ENCODE measurements at places on chromosomes 2 and 18. TPM values are rescaled to one million over a fixed set of nuclear protein-coding genes. Genes with fewer than 3 reads are reported as not detected.

The POMC gene
- 0.59 TPM for total RNA-seq

The SRD5A2 gene
- total RNA-seq = not detected

The ATP5MC3 gene
- 87.2 TPM for total RNA-seq

The CBLN2 gene
- not detected for total RNA-seq

The TWIST2 gene
- total RNA-seq = 9.4 TPM

The TNFAIP6 gene
- total RNA-seq = 43.1 TPM

GRCh38 chr2:173524256-173524955 is 169.7 kb downstream of the CDCA7 start:
- DNase-seq = no peak

DNA sequence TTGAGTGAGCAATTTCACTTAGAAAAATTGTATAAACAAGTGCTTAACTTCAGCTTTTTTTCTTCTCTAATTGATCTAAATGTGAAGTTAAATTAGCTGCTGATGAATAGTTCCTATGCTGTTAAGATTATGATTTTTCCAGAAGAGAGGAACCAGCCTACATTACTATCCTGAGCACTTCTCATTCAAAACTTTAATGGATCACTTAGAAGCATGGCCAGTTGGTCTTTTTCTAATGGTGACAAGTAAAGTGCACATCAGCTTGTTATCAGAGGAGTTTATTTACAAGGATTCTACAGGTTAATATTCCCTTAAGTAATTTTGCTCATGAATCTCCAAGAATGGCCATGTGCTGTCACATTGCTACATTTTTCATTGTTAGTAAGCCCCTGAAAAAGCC is 37.1 kb downstream of the DCC start:
- DNase-seq = no peak

- DNase-seq = no peak
These were observed 285.9 kb downstream of the CTNNA2 start for GRCh38 chr2:79798776-79799175.

DNA sequence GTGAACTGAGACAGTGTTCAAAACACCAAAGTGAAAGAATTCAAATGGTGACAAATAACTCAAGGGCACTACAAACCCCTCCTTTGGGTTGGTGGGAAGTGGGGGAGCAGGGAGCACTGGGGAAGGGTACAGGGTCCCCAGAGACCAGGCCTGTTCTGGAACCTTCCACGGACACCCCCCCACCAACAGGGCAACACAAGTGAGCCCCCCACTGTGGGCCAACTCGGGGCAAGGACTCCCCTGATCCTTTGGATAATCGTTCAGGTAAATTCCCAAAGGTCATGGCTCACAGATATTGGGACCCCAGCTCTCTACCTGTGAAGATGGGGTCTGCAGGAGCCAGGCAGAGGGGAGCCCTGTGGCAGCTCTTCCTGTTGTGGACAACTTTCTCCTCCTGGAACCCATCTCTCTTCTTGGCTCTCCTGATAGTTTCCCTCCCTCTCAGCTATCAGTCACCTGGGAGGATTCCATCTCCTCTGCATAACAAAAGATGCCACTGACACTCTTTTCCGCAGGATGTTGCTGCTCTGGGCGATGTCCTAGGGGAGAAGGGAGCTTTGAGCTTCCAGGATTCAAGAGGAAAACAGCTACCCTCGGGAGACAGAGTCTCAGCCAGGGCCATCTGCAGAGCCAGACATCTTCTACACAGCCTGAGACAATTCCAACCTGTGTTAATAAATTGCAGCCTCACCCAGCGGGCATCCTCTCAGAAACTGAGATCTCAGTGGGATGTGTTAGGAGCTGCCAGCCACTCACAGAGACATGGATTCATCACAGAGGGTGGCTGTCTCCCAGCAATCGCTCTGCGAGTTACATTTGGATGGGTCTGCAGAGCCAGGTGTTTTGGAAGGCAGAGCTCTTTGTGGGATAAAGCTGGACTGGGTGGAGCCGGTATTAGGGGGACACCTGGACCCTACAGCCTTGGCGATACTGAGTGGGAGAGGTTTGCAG is 35.4 kb downstream of the MBP start:
- no peak for DNase-seq

DNA sequence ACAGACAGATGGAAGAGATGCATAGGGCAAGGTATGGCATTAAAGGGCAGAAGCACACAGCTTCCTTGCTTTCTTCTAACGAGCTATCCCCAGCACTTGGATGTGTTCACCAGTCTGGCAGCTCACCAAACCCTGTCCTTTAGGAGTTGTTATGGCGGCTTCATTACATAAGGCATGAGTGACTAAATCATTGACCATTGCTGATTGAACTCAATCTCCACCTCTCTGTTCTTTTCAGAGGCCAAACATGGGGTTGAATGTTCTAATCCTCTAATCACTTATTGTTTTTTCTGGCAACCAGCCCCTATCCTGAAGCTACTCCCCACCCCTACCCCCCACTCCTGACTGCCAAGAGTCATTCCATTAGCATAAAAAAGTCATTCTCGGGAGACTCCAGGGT is 301.8 kb downstream of the XIRP2 start:
- DNase-seq = peak; percentile 32

DNA sequence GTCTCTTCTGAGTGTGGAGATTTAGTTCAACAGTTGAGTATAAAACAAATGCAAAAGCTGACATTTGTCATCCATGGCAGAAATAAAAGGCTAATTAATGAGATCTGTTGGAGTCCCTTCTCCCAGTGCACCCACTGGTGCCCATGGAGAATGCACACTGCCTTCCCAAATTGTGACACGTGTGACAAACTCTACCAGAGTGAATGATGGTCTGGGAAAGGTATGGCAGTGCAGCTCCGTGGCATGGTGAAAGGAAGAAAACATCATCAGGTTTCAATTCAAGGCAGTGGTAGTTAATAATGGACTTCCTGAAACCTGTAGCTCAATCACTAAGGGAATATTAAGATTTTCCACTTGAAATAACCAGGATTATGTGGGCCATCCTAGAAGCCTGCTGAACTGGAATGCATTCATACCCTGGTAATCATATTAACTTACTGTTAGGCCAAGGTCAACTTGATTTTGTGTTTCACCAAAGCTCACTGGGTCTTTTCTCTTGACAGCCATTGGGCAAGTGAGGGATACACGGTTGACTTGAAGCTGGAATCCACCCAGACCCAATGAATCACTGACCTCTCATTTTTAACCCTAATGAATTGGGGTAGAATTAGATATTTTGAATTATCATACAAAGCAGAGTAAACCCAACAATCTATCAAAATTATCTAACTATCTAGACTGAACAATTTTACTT is 167.6 kb downstream of the AFF3 start:
- no peak for DNase-seq

GRCh38 chr2:30655211-30655610 is 152.0 kb downstream of the CAPN13 start:
- no peak for DNase-seq

- no peak for DNase-seq
These were observed 144.9 kb downstream of the KCTD1 start for GRCh38 chr18:26403491-26403890.

- no peak for DNase-seq
These were observed 145.9 kb downstream of the ACKR3 start for GRCh38 chr2:236715491-236715961.

DNA sequence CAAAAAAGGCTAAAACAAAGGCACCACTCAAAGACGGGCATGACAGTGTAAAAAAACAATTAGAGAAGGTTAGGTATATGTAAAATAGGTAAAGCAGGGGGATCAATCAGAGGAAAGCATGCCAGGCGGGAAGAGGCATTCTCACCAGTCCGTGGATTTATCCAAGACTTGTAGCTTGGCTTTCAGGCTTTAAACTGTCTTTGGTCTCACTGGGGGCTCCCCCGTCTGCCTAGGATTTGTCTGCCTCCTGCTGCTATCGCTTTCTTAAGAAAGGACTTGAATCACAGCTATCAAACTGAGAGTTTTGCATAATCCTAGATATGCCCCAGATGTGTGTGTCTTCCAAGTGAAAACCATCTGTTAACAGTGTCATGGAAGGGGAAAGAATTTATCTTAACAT is 11.1 kb upstream of the GORASP2 start:
- DNase-seq = no peak

- DNase-seq = peak; percentile 93
These were observed 78.4 kb upstream of the ZNF516 start for GRCh38 chr18:76573325-76574025.

DNA sequence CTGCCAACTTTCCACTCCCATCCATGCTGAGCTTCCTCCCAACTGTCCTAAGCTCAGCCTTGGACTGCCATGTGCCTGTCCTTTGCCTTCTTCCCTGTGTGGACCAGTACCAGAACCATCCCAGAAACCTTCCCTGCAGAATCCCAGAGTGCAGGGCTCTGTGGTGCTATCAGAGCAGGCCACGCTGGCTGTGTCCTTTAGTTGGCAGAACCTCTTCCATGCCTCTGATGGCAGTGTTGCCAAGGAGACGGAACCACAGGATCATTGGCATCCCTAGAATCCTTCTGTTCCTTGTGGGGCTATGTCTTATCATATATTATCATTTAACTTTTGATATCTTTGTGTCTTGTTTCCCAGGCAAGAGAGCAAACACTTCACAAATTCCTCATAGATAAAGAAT is 73.0 kb upstream of the NOSTRIN start:
- no peak for DNase-seq

- peak; percentile 56 for DNase-seq
These were observed 41.6 kb downstream of the LBH start for GRCh38 chr2:30272761-30273573.

All from osteoblast (primary cell).